ENCODE measurements at places on chromosomes 3 and 15.

GRCh38 chr3:49198161-49198560 lies 26.8 kb downstream of the KLHDC8B start:
- no peak for DNase-seq

DNA sequence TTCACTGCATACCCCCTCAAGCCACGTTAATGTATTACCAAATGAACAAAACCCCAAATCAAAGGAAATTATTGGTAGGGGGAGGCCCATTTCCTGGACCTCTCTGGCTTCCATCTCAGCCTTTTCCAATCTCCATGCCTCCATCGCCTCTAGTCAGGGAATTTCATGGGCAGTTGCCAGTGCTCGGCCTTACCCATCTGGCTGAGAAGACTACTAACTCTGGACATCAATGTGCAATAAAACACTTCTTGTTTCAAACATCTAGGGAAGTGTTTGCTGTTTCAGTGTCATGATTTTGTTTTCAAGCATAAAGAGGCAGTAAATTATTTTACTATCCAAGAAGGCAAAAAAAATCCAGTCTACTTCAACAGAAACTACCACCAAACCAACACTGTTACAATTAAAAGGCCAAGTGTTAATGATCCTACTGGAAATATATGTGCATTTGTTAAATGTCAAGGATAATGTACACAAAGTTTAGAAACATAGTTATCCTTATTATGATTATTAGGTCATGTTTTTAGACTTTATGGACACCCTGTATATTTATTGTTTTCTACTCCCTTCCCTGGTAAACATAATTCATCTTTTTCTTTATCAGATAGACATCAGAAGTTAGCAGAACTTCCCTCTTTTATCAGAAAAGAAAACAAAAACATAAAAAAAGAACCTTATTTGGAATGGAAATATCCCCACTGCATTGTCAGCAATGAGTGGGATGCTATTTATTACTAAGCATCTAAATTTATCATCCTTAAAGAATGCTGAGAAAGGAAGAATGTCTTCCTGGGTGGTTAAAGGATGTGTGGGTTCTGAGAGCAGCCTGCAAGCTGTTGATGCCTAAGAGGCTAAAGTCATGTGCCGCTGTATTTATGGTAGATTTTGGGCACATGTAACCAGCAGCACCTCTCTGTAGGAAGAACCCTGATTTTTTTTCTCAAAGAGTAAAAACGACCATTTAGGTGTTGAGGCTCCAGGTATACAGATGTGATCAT lies 15.2 kb downstream of the LDHAL6B start:
- no peak for DNase-seq

- DNase-seq = no peak
Observed at GRCh38 chr15:89091627-89092220, 3.5 kb downstream of the ABHD2 start.

DNA sequence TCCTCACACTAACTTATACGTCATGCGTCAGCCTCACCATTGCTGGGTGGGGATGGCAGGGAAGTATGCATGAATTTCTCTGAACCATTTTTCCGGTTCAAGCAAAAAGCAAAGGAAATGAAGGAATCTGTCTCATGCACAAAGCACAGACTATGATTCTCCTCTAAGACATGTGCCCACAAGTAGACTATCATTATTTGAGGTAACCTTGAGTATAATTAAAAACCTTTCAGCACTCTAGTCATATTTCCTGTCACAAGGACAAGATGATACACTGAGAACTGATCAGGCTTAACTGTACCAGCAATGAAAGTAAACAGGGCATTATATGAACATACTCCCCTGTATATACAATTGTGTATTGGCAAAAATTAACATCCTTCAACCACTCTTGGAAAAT lies 56.7 kb upstream of the TSC22D2 start:
- DNase-seq = no peak

- DNase-seq = no peak
Observed at GRCh38 chr3:132268956-132269355, 48.3 kb upstream of the ACP3 start.

- no peak for DNase-seq
Observed at GRCh38 chr3:67976663-67977062, 322.3 kb upstream of the SUCLG2 start.

- DNase-seq = no peak
Observed at GRCh38 chr3:138195481-138195880, 8.4 kb downstream of the ARMC8 start.

DNA sequence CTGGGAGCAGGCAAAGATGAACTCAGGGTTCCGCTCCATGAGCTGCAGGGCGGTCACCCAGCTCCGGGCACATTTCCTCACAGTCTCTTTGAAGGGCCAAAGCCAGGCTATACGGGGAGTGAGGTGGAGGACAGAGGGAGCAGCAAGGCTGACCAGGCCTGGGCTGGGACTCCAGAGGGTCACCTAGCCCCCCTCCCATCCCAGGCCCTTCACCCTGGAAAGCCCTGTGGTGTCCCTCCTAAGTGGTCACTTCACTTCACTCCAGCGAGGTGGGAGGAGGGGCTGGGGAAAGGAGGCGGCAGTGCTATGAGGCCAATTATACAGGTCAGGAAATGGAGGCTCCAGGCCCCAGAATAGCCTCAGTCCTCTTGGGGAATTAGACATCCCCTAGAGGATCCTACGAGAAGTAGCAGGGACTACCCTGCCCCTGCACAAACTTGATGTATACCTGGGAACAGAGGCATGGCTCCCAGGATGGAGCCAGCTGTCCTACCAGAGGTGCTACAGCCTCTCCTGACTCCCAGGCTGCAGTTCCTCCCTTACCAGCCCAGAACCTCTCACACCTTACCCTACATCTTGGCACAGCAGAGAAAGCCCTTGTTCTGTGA lies 5.7 kb downstream of the MAN2C1 start:
- no peak for DNase-seq

DNA sequence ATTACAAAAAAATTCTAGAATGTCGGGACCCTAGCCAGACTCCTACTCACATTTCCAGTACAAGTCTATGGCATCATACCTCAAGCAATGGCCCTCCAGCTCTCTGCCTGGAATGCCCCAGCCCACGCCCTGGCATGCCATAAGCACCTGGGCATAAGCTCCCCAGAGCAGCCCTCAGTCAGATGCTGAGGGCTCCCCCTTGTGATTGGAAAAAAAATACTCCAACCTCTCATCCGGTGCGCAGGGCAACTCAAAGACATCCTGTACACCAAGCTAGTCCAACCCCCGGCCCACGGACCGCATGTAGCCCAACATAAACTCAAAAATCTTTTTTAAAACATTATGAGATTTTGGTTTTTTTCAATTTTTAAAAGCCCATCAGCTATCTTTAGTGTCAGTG lies 115.4 kb downstream of the NEK10 start:
- DNase-seq = no peak

DNA sequence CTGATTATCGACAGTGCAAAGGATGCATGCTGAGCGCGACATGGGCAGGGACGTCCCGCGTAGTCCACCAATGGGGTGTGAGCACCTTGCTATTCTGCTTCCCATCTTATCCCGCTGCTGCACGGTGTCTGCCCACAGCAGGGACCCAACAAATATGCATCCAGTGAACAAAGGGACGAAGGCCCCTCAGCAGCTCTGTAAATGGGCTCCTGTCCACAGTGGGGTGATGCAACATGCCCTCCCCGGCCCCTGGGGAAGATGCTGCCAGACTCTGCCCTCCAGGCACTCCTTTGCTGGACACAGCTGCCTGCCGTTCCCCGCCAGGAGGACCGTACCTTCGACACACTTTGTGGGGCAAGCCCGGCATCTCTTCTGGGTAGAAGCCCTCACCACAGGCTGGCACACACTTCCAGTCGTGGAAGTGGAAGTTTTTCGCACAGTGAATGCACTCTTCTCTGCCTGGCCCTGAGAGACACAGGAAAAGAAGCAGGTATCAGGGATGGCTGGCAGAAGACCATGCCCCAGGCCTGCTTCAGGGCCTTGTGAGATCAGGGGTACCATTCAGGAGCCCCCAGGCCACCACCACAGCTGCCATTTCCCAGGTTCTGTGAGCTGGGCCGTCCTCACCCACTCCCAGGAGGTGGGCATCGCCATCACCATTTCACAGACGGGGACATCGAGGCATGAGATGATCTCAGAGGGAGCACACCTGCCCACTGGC lies 18.2 kb upstream of the SNRPA1 start:
- DNase-seq = no peak

- no peak for DNase-seq
Observed at GRCh38 chr3:100682854-100683760, 26.2 kb upstream of the TFG start.

GRCh38 chr3:25572919-25573385 lies 91.8 kb downstream of the TOP2B start:
- no peak for DNase-seq

DNA sequence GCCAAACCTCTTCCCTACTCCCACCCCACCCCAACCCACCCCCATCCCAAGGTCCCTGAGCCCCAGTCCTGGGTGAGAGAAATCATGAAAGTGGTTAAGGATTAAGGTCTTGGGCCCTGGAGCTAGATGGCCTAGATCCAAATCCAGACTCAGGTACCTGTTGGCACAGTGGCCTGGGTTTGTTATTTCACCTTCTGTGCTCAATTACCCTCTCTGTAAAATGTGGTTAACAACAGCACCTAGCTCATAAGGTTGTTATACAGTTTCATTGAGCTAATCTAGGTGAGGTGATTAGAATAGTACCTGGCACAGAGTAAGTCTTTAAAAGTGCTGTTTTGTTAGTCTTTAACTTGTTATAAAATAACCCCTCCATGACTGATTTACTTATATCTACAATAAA lies 6.4 kb upstream of the SNUPN start:
- DNase-seq = no peak

Measured in NCI-H774 (cell line).